AG08395 (cell line): ENCODE measurements at places on chromosomes 4 and X.

GRCh38 chrX:40104985-40105834, 7.5 kb upstream of the BCOR start:
- DNase-seq: no peak

- no peak for DNase-seq
Observed at GRCh38 chr4:95085124-95085833, 327.5 kb downstream of the BMPR1B start.

- peak; percentile 3 for DNase-seq
Observed at GRCh38 chrX:6021316-6022091, 207.2 kb downstream of the NLGN4X start.

GRCh38 chrX:31715675-31716074, 643.8 kb upstream of the FTHL17 start:
- no peak for DNase-seq

DNA sequence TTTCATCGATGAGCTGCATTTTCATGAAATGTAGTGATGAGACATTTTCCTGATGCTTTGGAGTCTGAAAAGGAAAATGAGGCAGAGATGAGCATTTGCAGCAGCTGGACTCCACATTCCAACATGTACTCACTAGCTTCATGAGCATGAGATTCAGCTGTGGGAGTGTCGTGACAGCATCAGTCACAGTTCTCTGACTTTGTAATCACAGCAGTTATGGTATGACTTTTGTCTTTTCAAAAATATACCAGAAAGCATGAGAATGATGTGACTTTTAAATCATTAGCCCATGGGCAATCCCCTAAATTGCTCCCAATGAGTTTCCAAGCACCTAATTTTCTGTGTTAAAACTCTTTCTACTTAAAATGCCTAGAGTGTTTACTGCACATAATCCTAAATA, 18.3 kb upstream of the MSL3 start:
- no peak for DNase-seq

DNA sequence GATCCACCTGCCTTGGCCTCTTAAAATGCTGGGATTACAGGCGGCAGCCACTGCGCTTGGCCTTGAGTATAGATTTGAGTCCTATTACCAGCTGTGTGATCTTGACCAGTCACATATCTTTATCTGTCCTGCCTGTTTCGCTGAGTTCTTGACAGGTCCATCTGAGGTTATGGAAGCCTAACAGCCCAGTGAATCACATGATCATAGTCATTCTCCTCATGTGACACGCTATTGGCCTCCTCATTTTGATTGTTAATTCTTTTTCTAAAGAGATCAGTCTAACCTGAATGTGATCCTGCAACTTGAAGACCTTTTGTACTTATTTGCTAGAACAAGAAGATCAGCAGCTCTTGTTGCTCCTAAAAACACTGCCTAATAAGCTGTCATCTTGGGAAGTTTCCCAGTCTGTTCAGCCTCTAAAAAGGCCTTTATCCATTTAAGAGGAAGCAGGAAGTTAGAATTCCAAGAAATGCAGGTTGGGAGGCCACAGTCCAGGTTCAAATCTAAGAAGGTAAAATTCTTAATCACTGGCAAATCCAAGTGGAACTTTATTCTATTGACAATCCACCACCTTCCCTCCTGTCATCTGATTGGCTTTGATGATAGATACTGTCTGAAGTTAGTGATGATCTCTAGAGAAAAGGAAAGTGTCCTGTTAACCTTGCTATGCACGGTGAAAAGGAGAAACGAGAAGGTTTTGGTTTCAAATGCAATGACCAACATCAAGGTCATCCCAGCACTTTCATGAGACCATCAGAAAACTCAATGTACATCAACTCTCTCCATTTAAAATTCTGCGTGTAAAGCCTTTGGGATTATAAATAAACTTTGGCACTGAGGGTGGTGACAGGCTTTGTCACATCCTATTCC, 86.9 kb downstream of the CHRNA9 start:
- DNase-seq: no peak

- DNase-seq: no peak
Observed at GRCh38 chr4:171588051-171588545, 225.1 kb upstream of the GALNTL6 start.

GRCh38 chrX:147884958-147885357, 26.8 kb upstream of the FMR1 start:
- DNase-seq: no peak

GRCh38 chrX:76147106-76147505, 25.8 kb upstream of the PBDC1 start:
- DNase-seq: no peak

- DNase-seq: no peak
Observed at GRCh38 chr4:152690706-152691651, 11.2 kb upstream of the TMEM154 start.

- no peak for DNase-seq
Observed at GRCh38 chrX:45200741-45201234, at the start of gene DIPK2B. TSS of gene DIPK2B (minus strand) at chrX:45200876. CDS start at chrX:45200826, 50 bp downstream.

GRCh38 chrX:23737413-23737812, 5.7 kb downstream of the ACOT9 start:
- no peak for DNase-seq

GRCh38 chrX:135114392-135114791, 5.9 kb downstream of the ETDB start:
- no peak for DNase-seq

DNA sequence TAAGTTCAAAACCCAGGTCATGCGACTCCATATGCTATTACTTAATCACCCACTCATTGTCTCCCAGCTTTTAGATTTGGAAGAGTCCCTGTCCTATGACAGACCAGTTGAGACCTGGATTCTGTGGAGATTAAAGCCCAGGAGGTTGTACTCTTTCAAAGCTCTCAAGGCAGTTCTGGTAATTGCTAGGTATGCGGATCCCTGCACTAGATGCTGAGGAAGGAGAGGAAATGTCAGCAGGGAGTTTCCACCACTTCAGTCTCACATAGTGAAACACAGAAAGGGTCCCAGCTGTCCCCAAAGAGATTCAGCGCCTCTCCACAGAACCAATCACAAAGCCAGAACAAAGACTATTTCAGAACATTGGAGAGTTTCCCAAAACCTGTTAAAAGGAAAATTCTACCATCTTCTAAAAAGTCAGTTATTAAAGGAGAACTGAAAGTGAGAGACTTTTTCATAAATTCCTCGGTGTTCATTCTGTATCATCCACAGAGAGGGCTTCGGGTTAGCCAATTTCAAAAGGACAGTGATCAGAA, 53.4 kb downstream of the IRF2 start:
- no peak for DNase-seq
